ENCODE measurements at places on chromosomes 6 and 20.
A peak's percentile ranks its signal among the peaks of the same experiment; 100 is the strongest.

DNA sequence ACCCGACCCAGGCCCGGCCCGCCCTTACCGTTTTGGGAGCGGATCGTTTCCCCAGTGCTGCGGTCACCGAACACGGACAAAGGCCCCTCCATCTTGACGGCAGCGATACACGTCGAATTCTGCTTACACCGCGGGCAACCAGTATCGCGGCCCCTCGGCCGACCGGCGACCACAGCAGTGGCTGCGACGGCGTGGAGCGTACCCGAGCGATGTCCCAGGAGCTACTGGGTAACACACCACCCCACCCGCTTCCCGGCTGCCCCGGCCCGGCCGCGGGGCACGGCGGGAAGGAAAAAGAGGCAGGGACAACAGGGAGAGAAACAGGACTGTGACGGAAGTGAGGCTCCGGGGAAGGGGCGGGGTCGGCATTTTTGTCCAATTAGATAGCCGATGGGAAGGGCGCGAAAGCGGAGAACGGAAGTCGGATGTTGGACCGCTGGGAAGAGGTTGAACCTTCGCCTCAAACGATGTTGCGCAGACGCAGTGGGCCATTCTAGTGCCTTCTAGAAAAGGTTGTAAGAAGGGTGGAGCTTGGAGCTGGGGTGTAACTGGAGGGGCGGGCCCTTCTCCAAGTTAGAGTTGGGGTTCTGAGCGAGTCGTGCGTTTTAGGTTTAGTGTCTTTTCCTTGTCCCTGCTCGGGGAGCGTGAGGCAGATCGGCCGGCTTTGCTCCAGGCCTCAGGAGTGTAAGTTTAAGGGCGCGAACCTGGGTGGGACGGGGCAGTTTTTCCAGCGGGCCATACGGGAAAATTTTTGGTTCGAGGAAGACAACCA lies at the start of gene TCP1:
Gene TCP1, minus strand, starts transcription at position 226 of the 772 bp plus-strand sequence. Its CDS starts 134 bp downstream, at position 92.
- DNase-seq, result peak; percentile 99

- no peak for DNase-seq
Measured at GRCh38 chr20:48791014-48791413, 36.8 kb downstream of the PREX1 start.

- no peak for DNase-seq
Measured at GRCh38 chr6:53432318-53433161, 83.8 kb upstream of the ELOVL5 start.

GRCh38 chr6:51660767-51661166 lies 426.6 kb downstream of the PKHD1 start:
- DNase-seq, result no peak

DNA sequence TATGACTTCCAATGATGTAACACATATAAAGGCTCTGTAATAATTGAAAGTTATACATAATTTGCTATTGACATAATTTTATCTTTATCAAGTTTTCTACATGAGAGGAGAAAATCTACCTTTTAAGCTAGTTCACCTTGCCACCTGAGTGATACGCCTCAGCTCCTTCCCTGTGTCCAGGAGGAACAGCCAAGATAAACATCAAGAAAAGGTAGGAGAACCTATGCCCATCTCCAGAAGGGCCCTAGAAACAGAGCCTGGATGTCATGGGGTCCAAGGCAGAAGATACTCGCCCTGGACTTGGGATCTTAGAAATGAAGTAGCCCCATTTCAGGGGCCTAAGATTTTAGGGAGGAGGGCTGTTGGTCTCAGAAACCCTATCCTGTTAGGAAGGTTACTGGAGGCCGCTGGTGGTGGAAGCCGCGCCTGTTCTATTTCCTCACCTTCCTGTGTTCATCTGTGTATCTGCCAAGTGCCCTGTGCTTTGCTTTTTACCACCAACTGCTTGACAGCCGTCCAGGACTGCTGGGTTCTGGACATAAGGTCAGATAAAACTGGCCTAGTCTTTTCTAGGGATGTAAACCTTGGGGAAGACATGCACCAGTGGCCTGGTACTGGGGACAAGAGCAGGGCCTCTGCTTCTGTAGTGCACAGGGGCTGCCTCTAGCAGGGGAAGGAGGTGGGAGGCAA lies 178.5 kb downstream of the ARID1B start:
- DNase-seq, result no peak

DNA sequence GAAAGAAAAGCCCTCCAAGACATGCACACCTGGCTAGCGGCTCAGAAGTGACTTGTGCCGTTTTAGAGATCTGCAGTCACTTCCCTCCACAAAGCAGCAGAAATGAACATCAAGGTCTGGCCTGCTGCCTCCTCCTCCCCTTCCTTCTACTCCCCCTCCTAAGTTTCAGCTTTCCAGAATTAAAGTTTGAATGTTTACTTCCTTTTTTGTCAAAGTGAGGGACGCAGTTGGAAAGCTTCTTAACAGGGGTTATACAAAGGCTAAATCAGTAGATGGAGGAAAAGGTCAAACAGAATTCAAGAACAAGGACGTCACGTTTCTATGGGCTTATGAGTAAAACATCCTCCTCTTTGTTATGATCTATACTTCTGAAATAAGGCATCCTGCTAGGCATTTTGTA lies 227.7 kb downstream of the SLC35F1 start:
- DNase-seq, result no peak

DNA sequence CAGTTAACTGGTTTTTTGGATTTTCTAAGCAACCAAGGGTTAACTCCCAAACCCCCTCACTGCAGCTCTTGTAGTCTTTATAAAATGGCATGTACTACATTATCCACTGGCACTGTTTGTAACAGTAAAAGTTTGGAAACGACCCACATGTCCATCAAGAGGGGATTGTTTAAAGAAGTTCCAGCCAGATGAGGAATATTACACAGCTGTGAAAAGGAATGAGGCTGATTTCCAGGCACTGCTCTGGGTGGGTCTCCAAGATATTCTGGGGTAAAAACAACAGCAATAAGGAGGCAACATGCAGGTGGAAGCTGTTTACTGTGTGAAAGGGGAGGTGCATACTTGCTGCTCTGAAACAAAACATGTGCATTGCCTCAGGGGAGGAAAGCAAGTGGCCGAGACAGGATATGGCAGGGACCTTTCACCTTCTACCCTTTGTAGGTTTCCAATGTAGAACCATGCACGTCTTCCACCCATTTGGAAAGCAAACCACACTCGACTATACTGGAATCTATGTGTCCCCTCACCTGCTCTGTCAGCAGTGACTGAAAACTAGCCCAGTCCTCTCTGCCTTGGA lies 51.9 kb downstream of the GRM4 start:
- DNase-seq, result no peak

DNA sequence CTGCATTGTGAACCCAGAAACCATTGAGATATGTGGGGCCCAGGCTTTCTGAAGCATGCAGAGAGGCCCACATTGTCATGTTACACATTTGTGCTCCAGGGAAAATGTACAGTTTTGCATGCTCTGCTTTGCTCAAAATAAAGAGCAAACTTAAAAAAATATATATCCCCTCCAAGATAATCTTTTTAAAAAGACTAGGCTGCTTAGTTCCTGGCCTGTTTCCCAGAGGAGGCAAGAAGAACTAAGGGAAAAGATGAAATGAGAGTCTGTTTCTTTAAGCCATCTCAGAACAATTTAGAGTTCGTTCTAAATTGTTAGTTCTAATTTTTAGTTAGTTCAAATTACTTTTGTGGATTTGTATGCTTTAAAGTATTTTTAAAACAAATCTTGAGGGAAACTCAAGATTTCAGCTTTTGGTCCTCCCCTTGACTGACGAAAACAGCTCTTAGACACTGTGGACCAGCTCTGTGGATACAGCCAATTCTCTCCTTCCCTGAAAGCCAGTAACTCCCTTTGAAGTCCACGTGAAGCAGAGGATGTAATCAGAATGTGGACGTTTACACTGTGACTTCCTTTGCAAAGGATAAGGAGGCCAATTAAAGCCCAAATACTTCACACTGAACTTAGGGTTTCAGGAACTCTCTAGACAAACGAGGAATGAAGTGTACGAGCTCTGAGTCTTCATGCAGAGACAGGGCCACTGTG lies 84.7 kb downstream of the CD164 start:
- no peak for DNase-seq

DNA sequence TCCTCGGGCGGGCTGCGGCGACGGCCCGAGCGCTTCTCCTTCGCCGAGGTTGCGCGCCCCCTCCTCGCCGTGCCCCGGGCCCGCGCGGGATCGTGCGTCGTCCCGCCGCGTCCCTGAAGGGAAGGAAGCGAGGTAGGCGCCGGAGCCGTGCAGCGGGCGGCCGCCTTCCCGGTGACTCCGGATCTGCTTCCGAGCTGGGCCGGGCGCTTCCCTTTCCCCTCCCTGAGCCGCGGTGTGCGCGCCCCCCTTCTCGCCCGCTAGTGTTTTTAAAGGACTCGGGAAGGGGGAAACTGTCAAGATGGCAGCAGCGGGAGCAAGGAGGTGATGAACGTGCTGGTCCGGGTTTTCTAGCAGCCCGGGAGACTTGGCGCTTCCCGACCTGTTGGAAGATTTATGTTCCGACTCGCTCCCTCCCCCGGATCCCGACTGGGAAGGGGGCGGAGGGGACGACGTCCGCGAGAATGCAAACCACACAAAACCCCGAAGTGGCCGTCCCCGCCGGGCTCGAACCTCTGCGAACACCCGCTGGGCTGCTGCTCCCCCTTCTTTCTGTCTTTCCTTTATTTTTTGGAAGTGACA lies 744 bp upstream of the FOXO3 start:
- DNase-seq, result peak; percentile 88

GRCh38 chr20:1266167-1266973 lies at the start of gene SNPH:
Gene SNPH (plus strand): TSS chr20:1266294. CDS start chr20:1296240, 29,946 bp downstream.
- peak; percentile 81 for DNase-seq

- no peak for DNase-seq
Measured at GRCh38 chr6:47076422-47077344, 34.6 kb upstream of the ADGRF1 start.

DNA sequence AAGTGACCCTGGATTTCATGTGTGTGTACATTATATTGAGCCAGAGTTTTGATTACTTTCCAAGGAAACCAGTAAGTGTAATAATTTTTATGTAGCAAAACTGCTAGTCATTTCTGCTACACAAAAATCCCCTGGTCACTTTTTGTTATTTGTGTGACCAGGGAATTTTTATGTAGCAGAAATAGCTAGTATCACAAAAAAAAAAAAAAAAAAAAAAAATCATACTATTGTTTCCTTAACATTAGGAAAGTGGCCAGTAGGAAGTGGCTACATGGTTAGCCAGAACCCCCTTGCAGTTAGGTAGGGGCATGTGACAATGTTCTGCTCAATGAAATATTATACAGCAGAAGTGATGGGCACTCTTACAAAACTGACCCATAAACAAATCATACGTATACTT lies 434.0 kb upstream of the BTBD3 start:
- DNase-seq, result no peak
